ENCODE measurements at places on chromosomes 4 and X.

DNA sequence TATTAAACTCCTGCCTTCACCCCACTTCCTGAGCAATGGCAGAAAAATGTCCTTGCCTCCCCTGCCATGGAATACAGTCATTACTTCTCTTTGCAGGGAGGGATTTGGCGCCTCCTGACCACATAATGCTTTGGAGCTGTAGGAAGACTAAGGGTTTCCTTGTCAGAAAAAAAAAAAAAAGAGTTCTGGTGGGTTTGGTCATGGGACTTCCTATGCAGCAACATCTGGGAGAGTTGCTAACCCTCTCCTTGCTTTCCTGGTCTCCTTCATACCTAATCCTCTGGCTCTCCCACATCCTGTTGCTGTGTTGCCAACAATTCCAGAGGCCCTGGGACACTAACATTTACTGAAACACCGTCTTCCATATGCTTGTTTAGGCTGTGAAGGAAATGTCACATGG is 75.1 kb upstream of the MBNL3 start:
- DNase-seq = no peak

GRCh38 chr4:2343476-2343875 is 75.0 kb downstream of the ZFYVE28 start:
- no peak for DNase-seq

GRCh38 chr4:16843831-16844508 is 54.5 kb downstream of the LDB2 start:
- no peak for DNase-seq

- no peak for DNase-seq
Observed at GRCh38 chr4:31104577-31104976, 384.4 kb downstream of the PCDH7 start.

DNA sequence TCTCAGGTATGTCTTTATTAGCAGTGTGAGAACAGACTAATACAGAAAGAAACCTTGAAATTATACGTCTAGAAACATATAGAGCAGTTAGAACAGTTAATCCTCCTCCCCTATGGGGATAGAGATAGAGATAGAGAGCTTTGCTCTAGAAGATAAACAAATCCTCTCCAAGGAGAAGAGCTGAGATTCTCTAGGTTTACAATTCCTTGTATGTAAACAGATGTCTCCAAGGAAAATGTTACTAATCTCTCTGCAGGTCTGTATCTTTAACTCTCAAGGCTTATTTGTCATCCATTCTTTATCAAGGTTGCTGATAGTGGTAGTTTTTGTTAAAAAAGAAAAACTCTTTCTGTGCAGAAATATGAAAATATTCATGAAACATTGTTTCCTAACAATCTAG is 282.1 kb upstream of the GIMD1 start:
- DNase-seq = no peak

DNA sequence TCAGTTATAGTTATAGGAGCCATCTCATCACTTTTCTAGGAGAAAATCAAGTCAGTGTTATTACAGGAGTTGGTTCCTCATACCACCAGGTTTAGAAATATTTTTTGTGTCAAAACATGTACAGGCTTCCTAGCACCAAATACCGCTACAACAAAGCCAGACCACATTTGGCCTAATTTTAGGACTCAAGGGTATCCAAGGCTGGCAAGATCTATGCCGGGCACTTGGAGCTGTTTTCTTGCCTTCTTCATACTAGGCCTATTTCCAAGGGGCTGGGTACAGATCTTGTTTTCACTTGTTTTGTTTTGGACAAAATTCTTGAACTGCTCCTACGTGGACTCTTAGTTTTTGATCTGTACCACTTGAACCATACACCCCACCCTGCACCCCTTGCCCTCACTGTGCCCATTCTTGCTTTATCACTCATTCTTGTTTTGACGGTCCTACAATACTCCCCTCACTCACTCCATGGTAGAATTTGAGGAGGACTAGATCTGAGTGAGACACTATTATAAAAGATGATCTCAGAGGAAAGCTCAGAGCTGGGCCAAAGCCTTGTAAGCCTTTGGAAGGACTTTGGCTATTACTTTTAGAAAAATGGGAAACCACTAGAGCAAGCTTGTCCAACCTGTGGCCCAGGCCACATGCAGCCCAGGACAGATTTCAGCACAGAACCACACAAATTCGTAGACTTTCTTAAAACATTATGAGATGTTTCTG is 17.7 kb upstream of the TMEM144 start:
- no peak for DNase-seq

GRCh38 chr4:72857216-72857615 is 212.3 kb downstream of the COX18 start:
- DNase-seq = no peak

GRCh38 chr4:133493776-133494175 is 344.7 kb downstream of the PCDH10 start:
- no peak for DNase-seq

GRCh38 chr4:119585771-119586170 is 42.8 kb downstream of the PDE5A start:
- no peak for DNase-seq

DNA sequence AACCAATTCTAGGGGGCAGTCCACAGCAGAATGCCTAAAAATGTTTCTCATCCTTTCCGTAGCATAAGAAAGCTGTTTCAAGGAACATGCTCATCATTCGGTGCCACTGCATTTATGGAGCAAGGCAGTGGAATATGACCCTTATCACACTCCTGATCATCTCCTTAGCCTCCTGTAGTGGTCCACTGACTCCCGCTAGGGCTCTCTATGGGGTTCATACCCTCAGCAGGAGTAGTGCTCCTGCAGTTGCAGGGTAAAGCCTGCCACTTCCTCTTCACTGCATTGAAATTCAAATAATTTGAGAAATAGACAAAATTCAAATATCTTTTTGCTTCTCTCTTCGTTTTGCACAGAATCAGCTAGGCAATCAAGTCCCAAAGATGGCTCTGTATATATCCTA is 107.0 kb downstream of the NDST3 start:
- DNase-seq = no peak

DNA sequence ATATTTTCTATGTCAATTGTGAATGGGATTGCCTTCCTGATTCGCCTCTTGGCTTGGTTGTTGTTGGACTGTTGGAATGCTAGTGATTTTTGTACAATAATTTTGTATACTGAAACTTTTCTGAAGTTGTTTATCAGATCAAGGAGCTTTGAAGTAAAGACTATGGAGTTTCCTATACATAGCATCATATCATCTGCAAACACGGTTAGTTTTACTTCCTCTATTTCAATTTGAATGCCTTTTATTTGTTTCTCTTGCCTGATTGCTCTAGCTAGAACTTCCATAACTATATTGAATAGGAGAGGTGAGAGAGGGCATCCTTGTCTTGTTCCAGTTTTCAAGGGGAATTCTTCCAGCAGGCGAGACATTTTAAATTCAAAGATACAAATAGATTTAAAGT is 226.5 kb downstream of the FBXO8 start:
- DNase-seq = no peak

- DNase-seq = no peak
Observed at GRCh38 chr4:14545163-14545562, 457.1 kb upstream of the CPEB2 start.

GRCh38 chr4:24471486-24472160 is 112.7 kb downstream of the DHX15 start:
- no peak for DNase-seq

GRCh38 chr4:120816296-120816965 is 106.1 kb downstream of the PRDM5 start:
- no peak for DNase-seq

DNA sequence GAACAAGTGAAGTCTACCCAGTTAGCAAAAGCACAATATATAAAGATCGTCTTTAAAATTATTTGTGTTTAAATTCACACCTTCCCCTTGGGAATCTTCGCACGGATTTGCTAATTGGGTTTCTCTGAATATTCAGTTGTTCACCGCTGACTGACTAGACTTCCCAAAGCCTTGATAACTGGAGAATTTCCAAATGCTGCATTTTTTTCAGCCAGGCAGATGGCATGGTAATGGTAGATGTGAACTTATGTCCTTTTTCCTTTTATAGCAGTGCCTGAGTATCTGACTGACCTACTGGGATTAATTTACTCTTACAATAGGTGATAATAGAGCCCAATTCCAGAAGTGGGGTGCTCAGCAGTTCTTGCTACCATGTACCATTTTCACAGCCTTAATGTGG is 548.1 kb downstream of the PACRGL start:
- no peak for DNase-seq

- DNase-seq = no peak
Observed at GRCh38 chrX:132631579-132632232, 142.9 kb upstream of the MBNL3 start.

- no peak for DNase-seq
Observed at GRCh38 chr4:185730387-185730786, 81.6 kb downstream of the SORBS2 start.

DNA sequence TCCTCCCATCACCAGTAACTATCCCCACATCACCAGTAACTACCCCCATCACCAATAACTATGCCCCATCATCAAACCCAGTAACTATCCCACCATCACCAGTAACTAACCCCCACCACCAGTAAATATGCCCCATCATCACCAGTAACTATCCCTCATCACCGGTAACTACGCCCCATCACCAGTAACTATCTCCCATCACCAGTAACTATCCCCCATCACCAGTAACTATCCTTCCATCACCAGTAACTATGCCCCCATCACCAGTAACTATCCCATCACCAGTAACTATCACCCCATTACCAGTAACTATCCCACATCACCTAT is 2.9 kb downstream of the ASMTL start:
- DNase-seq = no peak

GRCh38 chr4:141814499-141814898 is 178.1 kb downstream of the IL15 start:
- no peak for DNase-seq

- no peak for DNase-seq
Observed at GRCh38 chr4:184420881-184421416, 53.4 kb downstream of the IRF2 start.

- DNase-seq = no peak
Observed at GRCh38 chr4:81084029-81084428, 53.5 kb downstream of the BMP3 start.
